ENCODE measurements at places on chromosomes 7 and 10. TPM values are rescaled to one million over a fixed set of nuclear protein-coding genes. Genes with fewer than 3 reads are reported as not detected.

Gene EIF3A
- 133 TPM for total RNA-seq

Gene OR9A2
- total RNA-seq: not detected

GRCh38 chr7:94397722-94398121, 3.0 kb downstream of the COL1A2 start:
- DNase-seq: no peak

DNA sequence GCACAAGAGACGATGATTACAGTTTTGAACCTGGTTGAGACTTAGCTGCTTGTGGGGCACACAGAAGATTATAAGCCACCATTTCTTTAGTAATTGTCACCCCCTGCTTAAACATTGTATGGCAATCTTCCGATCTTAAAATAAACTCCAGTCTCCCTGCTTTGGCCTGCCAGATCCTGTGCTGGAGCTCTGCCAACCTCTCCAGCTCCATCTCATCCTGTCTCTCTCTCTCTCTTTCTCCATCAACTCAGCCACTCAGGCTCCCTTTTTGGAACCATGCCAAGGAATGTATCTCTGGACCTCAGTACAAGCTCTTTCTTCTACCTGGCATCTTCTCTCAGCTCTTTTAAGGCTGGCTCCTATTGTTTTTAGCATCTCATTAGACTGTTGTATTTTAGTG, 1053.2 kb downstream of the REEP3 start:
- DNase-seq: no peak

Gene MAGI2
- total RNA-seq: 4.2 TPM

Gene SPACDR
- 0.71 TPM for total RNA-seq

- no peak for DNase-seq
Measured at GRCh38 chr7:57438244-57438643, 11.7 kb upstream of the ZNF716 start.

DNA sequence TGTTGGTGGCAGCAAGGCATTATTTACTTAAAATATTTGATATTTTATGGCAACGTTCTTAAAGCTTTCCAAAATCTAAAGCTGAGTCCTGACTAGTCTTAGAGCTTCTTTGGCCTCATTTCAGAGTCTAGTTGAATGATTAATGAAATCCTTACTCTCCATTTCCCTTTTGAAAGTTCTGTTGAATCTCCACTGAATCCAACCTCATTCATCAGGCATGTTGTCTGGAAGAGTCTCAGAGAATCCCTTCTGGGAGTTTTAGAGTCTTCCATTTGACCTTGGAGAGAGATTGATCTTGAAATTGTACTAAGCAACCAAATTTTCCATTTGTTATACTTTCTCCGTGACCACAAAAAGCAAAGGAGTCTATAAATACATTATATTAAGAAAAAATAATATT, 198.5 kb upstream of the TMEM196 start:
- no peak for DNase-seq

Data from neural progenitor cell (in vitro differentiated cells).